ENCODE measurements at places on chromosomes 5 and 9. TPM values are rescaled to one million over a fixed set of nuclear protein-coding genes. Genes with fewer than 3 reads are reported as not detected.

DNA sequence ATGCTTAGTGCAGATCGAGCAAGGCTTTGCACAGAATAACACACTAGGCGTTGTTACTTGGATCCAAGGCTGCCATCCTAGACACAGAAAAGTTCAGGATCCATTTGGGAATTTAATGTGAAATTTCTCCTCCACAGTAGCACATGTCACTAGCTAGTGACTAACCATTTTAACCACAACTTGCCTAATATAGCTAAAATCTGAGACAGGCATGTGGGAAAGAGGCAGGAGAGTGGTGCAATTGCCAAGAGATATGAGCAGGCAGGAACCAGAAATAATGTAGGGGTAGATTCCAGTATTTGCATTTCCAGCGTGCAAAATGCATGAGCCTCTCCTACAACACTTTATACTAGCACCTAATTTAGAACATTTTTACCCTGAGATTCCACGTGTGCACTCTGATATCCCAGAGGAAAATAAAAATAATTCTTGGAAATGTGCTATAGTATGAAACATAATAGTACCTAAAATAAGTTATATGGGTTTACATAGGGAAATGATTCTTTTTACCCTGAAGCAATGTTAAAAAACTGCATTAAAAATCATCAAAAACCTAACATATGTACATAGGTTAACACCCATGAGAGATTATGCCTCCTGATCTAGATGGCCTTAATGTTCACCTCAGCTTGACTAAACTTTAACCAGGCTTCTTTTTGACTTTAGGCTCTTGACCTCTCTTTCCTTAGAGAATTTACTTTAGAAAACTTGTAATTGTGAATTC is 1230.6 kb upstream of the NUDT12 start:
- no peak for DNase-seq

DNA sequence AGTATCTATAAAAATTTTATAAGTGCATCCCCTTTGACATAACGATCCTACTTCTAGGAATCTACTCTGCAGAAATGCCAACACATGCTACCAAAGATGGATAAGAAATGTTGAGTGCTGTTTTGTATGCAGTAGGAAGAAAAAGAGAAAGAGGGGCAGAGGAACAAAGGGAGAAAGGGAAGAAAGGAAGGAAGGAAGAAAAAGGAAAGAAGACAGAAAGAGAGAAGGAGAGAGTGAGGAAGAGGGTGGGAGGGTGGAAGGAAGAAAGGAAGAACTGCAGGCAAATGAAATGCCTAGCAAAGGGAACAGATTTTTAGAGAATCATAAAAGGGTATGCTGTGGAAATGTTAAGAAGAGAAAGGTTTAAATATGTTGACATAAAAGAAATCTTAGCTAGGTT is 48.5 kb upstream of the ALDOB start:
- DNase-seq: no peak

GRCh38 chr5:36613241-36613640 is 6.8 kb downstream of the SLC1A3 start:
- no peak for DNase-seq

GRCh38 chr5:143258559-143259253 is 144.8 kb downstream of the NR3C1 start:
- DNase-seq: no peak

DNA sequence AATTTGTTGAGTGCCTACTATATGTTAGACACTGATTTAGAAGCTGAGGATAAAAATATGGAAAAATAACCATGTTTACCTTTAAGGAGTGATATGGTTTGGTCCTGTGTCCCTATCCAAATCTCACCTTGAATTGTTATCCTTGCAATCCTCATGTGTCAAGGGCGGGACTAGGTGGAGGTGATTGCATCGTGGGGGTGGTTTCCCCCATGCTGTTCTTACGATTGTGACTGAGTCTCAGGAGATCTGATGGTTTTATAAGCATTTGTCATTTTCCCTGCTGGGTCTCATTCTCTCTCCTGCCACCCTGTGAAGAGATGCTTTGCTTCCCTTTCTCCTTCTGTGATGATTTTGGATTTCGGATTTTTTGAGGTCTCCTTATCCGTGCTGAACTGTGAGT is 876.4 kb downstream of the DTWD2 start:
- peak; percentile 11 for DNase-seq

DNA sequence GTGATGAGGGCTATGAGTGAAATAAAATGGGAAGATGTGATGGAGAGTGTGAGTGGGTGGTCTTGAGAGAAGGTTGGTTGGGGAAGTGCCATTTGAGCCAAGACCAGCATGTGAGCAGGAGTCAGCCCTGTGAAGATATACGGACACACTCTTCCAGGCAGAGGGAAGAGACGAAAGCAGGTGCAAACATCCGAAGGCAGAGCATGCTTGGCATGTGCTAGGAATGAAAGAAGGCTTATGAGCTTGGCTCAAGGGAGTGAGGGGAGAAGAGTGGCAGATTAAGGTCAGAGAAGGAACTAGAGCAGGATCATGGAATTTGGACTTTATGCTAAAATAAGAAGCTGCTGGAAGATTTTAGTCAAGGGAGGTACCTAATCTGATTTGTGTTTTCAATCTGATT is 23.6 kb upstream of the CCDC112 start:
- DNase-seq: no peak

DNA sequence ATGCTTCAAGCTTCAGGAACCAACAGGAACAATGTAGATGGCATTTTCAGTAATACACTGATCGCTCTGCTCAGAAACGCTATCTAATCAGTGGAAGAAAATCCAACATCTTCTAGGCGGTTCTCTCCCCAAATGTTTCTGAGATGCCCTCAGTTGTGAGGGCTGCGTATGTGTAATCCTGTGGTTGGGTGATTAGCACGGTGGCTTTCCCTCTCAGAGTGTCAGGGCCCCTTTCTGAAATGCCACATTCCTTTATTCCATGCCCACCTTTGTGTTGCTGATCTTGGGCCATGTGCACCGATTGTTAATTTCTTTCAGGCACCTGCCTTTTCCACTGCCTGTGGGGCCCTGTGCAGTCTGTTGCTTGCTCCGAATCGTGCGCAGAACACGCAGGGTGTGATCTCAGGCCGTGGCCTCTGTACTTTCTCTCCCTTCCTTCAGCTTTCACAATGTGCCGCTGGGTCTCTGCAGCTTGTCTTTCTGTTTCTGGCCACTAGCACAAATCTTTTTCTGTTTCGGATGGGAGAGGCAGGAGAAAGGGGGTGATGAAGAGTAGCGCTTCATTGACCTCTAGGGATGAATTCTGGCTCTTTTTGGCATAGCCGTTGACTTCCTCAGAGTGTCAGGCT is 324.0 kb downstream of the PARP8 start:
- peak; percentile 28 for DNase-seq

DNA sequence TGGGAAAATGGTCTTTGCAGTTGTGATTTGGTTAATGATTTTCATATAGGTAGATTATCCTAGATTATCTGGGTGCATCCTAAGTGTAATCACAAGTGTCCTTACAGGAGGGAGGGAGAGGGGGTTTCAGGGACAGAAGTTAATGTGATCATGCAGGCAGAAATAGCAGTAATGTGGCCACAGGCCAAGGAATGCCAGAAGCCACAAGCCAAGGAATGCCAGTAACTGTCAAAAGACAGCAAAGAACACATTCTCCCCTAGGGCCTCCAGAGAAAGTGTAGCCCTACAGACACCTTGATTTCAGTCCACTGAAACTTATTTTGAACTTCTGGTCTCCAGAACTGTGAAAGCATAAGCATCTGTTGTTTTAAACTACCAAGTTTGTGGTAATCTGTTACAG is 2074.5 kb downstream of the MAT2B start:
- no peak for DNase-seq

- no peak for DNase-seq
Observed at GRCh38 chr9:136255896-136256890, 10.6 kb upstream of the QSOX2 start.

- no peak for DNase-seq
Observed at GRCh38 chr5:172664681-172665541, 23.8 kb downstream of the NEURL1B start.

DNA sequence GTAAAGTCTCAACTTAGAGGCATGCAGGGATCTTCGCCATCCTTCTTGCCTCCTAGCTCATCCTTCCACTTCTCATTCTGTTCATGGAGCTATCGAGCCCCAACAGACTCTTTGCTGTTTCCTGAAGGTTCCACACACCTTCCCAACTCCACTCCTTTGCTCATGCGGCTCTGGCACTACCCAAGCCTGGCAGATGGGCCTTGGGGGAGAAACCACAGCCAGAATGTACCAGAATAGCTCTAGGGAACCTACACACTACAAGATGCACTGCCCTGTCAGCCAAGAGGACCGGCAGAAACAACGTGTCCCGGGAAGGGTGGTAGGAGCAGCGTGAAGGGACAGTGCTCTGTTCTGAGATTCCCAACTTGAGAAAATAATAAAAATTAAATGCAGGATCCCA is 178.9 kb downstream of the GABBR2 start:
- DNase-seq: no peak

ZNF454 gene
- 12.8 TPM for total RNA-seq

TAF11L5 gene
- not detected for total RNA-seq

CCDC152 gene
- 13.9 TPM for total RNA-seq

ANKRD18A gene
- total RNA-seq: 2.4 TPM

TMEM232 gene
- 4.4 TPM for total RNA-seq

Measured in GM23338 (cell line).